Cerebellum (tissue), 4 donors: ENCODE measurements at places on chromosomes 6 and 20.
A peak's percentile ranks its signal among the peaks of the same experiment; 100 is the strongest.

GRCh38 chr20:3786126-3786484, 435 bp downstream of the CENPB start:
- DNase-seq = peak; percentile 37

DNA sequence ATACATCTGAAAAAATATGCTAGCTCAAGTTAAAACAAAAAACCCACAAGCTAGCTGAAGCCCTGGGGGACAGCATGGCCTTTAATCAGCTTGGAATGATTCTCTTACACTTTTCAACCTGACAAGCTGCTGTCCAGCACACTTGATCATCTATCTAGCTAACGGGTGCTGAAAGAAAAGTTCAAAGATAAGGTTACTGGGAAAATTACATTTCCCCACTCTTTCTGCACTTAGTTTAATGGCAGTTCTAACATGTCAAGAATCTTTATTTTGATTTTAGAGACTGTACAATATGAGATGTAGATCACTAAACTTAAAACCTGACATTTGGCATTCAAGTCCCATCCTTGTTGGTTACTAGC, 53.4 kb downstream of the STK4 start:
- DNase-seq = no peak

DNA sequence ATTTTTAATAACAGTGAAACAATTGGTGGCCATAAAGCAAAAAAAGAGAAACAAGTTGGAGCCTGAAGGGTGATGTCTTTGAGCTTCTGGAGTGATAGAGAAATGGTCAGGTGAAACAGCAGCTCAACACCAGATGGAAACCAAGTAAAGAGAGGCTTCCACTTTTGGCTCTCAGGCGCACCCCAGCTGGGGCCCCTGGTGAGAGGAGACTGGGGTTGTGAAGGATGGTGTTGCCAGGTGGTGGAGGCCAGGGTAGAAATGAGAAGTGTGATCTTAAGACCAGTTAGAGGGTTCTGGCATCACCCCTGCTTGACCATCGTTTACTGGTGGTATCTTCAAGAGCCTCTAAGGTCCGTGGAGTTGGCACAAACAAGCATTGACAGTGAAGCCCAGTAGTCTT, 126.0 kb upstream of the AKIRIN2 start:
- no peak for DNase-seq

DNA sequence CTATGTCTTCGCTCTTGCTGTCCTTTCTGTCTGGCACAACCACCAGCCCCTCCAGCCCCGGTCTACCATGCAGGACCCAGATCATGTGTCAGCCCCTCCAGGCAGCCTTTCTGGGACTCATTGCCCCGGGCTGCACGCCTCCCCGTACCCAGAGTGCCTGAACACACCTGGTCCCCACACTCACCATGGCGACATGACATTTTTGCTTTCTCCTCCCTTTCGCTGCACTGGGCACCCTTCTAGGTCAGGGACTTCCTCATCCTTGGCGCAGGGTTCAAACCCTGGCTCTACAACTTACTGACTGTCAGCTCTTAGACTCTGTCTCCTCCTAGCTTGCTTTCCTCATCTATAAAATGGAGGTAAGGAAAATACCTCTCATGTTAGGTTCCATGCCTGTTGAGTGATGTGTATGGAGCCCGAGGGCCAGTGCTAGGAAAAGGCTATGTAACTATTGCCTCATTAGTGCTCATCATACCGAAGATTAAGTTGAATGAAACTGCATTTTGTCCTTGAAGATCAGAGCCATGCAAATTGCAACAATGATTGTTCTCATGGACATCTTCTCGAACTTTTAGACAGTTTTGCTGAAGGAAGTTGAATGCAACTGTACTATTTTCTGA, 49.7 kb upstream of the TIAM2 start:
- no peak for DNase-seq

- peak; percentile 92 for DNase-seq
These were observed 682 bp downstream of the BRD2 start for GRCh38 chr6:32968867-32969684.

GRCh38 chr6:29946223-29947076, 4.1 kb downstream of the HLA-A start:
- no peak for DNase-seq

DNA sequence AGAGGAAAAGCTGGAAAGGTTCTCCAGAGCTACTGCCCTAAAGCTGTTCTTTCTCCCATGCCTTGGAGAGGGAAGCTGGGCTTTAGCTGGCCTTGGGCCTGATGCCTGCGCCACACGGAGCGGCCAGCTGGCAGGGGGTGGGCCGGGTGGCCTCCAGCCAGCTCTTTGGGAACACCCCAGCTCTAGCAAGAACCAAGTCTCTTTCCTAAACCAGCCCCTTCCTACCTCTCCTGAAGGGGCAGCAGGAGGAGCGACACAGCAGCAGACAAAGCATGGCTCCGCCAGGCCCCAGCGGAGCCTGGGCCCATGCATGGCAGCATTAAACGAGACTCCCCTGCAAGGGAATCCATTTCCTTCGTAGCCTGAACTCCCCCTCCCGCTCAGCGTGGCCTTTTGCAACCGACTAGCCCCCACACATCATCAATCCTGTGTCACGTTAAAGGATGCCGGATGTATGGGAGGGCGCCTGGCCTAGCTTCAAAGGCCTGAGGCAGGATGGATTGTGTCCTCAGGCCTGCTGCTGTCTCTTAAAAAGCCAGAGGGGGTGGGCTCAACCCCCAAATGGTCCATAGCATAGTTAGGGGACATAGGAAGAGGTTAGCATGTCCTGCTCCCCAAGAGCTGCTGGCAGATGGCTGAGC, 14.0 kb downstream of the MRPS18A start:
- peak; percentile 79 for DNase-seq

DNA sequence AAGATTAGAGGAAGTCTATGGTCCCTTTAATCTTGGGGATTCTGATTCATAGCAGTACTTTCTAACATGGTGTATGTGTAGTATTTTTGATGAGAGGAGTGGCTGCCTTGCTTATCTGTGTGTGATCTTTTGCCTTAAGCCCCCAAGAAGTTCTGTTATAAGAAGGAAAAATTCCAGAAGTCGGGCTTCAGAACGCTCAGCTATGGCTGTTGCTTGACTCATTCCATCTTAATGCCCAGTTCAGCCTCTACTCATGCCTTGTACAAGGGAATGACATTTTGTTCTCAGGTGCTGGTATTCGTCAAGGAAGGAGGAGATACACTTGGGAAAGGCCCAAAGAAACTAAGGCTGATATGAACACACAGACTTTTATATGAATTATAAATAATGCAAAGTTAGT, 713.0 kb upstream of the MARCKS start:
- DNase-seq = no peak

DNA sequence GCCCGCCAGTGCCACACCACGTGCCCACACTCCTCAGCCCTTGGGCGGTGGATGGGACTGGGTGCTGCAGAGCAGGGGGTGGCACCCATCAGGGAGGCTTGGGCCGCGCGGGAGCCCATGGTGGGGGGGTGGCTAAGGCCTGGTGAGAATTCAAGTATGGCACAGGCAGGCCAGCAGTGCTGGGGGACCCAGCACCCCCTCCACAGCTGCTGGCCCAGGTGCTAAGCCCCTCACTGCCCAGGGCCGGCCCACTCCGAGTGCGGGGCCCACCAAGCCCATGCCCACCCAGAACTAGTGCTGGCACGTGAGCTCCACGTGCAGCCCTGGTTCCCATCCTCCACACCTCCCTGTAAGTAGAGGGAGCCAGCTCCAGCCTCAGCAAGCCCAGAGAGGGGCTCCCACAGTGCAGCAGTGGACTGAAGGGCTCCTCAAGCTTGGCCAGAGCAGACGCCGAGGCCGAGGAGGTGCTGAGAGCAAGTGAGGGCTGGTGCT, 1091.1 kb upstream of the GJE1 start:
- DNase-seq = no peak

- peak; percentile 58 for DNase-seq
These were observed 1.4 kb downstream of the NNAT start for GRCh38 chr20:37522260-37523011.

DNA sequence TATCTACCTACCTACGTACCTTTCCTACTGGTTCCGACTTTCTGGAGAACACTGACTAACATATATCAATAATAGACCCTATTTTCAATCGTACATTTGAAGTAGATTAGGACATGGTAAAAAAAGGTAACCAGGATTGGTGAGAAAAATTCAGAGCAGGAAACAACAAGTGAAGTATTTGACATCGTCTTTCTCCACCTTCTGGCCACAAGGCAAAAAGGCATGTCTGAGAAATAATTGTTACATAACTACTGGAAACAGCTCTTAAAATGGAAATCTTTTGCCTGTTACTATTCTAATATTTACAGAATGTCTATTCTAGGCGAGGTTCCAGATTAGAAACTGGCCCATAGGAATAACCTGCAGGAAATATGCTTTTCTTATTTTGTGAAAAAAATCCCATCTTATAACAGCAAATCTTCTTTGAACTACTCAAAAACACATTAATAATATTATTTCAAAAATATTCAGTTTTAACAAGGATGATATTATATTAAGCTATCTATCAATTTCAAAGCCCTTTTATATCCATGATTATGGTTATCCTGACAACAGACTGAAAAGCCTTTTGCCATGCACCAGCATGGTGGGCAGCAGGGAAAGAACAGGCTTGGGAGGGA, 80.8 kb downstream of the RCAN2 start:
- DNase-seq = peak; percentile 71

DNA sequence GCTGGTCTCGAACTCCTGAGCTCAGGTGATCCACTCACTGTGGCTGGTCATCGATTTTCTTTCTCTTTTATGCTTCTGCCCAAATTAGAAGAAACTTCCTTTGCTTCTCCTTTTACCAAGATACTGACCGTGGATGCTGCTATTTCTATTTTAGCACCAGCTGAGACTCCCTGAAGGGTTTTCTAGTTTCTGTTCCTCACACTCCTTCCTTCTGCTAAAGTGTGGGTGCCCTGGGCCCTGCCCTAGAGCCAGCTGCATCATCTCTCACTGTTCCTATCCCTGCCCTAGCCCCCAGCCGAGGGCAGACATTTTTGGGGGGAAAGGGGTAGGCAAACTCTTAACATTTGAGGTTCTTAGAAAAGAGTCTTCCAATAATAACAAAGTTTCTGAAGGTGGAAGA, 6.3 kb downstream of the SMOC2 start:
- no peak for DNase-seq

DNA sequence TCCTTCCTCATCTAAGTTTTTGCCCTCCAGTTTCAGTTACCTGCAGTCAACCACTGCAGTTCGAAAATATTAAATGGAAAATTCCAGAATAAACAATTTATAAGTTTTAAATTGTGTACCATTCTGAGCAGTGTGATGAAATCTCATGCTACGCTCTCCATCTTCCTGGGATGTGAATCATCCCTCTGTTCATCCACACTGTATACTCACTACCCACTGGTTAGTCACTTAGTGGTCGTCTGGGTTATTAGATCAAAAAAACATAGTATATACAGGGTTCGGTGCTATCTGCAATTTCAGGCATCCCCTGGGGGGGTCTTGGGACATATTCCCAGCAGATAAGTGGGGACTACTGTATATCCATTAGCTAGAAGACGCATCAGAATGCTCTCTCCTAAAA, 151.9 kb upstream of the SLC22A16 start:
- no peak for DNase-seq

DNA sequence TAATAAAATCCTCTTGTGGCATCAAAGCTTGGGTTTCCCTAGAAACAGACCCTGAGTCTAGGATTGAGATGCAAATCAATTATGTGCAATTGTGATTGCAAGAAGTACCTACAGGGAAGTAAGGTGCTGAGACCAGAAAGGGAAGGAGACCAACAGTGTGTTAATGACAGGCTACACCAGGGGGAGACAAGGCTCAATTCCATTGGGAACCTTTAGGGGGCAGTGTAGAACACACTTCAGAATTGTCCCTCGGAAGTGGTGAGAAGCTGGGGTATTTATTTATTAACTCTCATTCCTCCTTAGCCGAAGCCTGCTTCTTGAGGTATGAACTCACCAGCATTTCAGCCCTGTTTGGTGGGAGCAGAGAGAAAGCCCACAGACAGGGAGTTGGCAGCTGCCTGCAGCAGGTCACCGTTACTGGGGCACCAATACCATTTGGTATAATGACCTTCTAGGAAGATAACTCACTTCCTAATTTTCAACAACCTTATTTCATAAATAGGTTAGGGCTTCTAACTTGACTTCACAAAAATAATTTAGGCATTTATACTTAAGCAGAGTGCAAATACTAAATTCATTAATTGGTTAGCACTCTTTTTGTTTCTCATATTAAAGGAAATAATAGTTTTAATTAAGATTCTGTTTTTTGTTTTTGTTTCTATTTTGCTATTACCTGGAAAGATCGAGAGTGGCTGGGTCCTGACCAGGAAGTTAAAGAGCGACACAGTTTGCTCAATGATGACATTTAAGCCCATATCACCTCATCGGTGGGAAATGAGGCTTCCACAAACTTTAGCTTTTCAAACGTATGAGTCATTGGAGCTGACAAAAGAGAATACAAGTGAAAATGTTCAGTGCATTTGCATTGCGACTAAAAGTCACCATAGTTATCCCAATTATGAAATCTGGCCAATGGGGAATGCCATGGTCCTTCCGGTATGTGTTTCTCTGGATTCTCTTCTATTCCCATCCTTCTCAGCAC, 94.8 kb downstream of the BTBD3 start:
- DNase-seq = no peak

- DNase-seq = no peak
These were observed 193.4 kb upstream of the PREP start for GRCh38 chr6:105596284-105596755.

DNA sequence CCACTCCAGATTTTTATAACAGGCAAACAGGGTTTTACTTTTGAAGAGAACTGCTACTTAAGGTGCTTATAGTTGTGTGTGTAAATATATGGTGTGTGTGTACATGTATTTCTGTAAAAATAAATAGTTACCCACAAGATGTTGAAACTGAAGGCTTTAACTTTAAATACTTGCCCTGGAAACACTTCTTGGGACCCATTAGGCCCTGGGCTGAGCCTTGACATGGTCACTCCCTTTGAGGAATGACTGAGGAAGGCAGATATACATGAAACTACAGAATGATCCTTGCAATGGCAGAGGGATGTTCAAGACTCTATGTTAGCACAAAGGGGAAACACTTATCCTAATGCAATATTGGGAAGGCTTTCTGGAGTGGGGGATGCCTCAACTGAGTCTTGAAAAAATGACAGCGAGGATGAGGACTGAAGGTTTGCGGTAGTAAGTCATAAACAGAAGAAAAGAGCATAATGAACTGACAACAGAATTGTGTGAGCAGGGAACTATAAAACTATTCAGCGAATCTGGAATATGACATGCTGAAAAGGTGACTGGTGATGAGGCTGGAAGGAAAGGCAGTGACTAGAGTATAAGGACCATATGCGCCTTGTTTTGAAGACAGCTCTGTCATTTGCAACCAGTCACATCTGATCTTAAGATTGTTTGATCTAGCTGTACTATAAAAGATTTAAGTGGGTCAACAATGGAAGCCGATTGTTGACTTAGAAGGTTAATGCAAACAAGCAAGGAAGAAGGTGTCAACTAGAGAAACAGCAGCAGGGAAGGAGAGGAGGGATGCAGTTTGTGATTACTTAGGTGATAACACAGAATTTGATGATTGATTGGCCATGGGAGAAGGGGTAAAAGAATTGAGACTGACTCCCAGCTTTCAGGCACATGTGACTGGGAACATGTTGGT, 64.4 kb upstream of the COL21A1 start:
- DNase-seq = no peak

- DNase-seq = peak; percentile 67
These were observed 2.5 kb downstream of the NCOA7 start for GRCh38 chr6:125793280-125793679.

GRCh38 chr6:111866857-111867256, 6.4 kb downstream of the FYN start:
- DNase-seq = no peak

- DNase-seq = peak; percentile 93
These were observed at the start of gene DUSP22 for GRCh38 chr6:291697-292505. Gene DUSP22 (plus strand): TSS chr6:292487. CDS start chr6:292540, 53 bp downstream.
